ENCODE measurements at places on chromosomes 1 and 21.

DNA sequence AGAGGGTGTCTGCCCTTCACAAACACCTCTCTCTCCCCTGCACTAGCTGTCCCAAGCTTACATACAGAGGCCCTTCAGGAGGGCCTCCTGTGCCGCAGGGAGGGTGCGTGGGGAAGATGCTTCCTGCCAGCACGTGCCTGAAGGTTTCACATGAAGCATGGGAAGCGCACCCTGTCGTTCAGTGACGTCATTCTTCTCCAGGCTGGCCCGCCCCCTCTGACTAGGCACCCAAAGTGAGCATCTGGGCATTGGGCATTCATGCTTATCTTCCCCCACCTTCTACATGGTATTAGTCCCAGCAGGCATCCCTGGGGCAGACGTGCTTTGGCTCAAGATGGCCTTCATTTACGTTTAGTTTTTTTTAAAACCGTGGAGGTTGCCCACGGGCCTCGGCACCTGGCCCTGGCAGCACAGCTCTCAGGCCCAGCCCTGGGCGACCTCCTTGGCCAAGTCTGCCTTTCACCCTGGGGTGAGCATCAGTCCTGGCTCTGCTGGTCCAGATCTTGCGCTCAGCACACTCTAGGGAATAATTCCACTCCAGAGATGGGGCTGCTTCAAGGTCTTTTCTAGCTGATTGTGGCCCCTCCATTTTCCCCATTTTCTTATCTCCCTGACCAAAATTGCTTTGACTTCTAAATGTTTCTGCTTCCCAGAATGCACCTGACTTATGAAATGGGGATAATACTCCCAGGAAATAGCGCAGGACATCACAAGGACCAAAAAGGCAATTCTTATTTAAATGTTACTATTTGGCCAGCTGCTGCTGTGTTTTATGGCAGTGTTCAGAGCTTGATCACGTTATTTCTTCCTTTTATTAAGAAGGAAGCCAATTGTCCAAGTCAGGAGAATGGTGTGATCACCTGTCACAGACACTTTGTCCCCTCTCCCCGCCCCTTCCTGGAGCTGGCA, 6.1 kb downstream of the NPPA start:
- DNase-seq: no peak

- no peak for DNase-seq
Measured at GRCh38 chr1:39328095-39328494, 123.6 kb downstream of the MACF1 start.

DNA sequence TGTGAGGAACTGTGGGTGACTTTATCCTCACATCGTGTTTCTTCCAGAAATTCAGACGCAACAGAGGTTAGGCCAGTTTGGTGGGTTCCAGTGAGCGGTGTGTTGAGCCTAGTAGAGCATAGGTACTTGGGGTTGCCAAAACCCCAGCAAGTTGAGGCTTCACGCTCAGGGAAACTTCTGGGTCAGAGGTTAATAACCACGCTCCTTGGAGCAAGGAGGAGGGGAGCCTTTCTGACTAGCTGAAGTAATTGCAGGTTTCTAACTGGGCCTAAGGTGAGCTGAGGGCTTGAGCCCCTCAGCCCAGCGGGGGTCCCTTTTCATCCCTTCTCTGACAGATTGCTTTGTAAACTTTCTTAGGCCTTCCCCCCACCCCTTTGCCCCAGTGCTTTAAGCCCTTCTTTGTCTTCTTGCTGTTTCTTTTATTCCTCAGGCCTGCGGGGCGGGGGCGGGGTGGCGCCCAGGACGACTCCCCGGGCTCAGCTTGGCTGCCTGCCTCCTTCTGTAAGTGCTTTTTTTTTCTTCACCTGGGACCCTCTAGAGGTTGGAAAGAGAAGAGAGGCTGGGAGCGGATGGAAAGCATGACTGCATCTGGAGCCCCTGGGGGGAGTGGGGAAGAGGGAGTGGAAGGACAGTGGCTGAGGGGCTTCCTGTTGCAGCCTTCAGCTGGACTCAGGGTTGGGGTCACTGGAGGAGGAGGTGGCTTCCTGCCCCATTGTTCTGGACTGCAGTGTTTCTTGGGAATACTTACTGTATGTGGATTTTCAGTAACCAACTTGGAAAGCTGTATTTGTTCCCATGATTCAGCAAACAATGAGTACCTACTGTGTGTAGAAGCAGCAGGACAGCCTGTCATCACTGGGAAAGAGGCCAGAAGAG, 1.3 kb upstream of the ZNF436 start:
- no peak for DNase-seq

GRCh38 chr1:206112600-206113301, 4.4 kb downstream of the AVPR1B start:
- DNase-seq: no peak

- no peak for DNase-seq
Measured at GRCh38 chr1:225987491-225988316, 11.4 kb downstream of the SDE2 start.
